GM12892 (cell line): ENCODE measurements at places on chromosomes 5 and 9.

DNA sequence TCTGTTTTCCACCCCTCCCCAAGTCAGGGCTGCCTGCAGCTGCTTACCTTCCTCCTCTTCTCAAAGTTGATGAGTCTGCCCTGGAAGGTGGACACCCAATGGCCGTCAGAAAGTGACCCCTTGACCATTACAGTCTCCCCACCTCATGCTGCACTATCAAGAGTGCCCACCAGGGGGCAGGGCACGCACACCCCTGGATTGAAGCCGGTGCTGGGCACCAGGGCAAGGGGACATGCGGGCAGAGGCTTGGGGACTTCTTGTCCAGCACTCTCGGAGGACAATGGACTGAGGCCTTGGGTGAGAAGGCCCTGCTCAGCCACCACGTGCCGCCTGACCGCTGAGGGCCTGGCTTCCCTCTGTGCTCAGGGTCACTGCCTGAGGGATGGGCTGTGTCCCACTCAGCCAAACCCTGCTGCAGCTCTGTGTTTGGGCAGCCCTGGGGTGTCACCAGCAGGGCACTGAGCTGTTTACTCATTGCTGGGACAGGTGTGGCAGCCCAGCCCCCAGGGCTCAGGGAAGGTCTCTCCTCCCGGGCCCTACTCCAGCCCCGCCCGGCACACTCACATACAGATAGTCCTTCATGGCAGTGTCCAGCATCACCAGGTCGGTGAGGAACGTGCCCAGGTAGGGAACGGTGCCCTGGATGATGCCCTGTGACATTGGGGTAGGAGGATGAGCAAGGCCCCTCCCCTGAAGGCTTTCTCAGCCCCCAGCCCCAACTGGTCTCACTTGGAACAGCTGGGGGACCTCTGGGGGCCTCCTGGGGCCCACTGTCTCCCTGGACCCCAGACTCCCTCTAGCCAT, 17.7 kb downstream of the RALGDS start:
- DNase-seq = peak; percentile 67

DNA sequence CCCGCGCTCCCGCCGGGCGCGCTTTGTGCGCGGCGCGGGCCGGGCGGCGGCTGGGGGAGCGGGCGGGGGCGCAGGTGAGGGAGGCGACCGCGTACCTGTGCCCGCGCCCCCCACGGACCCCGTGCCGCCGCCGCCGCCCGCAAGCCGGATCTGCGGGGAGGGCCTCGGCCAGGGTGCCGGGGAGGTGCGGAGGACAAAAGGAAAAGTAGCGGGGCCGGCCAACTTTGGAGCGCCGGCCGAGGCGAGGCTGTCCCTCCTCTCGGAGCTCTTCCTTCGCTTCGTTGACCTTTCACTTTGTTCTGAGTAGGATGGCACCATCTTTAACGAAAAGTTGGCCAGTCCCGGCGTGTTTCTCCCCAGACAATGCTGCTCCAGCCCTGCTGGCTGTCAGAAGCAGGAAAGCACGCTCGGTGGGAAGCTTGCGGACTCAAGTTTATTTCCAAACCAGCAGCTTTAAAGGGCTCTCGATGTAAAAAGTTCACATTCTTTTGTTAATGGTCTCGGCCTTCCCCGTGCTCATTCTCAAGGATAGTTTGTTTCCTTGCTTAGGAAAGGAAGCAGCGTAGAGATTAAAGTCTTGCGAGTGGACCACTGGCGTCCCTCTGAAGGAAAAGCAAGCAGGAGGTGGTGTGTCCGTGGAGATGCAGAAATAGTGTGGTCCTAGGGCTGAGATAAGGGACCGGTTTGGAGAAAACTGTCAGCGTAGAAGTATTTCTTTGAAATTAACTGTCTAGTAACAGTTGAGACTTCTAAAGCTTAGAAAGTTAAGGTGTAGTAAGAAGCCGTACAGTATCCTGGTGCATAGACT, 639 bp downstream of the EHMT1 start:
- DNase-seq = peak; percentile 52

DNA sequence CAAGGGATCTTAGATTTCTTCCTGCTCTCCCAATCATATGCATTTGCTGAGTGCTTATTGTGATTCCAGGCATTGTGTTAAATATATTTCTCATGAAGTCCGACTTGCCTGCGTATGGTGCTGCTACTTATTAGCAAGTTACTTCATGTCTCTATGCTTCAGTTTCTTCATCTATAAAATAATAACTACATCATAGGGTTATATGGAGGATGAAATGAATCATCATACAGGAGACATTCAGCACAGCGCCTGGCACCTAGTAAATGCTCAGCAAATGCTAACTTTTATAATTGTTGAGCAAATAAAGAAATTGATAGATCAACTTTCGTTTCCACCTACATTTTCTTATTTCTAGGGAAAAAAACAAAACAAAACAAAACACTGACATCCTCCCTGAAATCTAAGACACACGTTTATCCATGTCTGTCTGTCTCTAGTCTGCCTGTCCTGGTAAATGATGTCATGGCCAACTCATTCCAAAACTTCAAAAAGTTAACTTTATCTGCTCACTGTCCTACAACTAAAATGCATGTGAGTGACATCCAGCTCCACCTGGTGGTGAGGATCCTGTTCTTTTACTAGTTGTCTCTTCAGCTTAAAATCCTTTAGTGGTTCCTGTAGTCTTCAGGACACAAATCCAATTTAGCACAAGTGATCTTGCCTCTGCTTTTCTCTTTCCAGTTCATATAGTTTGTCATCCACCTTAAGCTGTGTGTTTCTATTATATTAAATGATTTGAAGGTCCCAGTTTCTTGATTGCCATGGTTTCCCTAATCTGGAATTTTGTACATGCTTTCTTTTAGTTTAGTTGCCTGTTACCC, 27.7 kb downstream of the PPP3R2 start:
- DNase-seq = no peak

DNA sequence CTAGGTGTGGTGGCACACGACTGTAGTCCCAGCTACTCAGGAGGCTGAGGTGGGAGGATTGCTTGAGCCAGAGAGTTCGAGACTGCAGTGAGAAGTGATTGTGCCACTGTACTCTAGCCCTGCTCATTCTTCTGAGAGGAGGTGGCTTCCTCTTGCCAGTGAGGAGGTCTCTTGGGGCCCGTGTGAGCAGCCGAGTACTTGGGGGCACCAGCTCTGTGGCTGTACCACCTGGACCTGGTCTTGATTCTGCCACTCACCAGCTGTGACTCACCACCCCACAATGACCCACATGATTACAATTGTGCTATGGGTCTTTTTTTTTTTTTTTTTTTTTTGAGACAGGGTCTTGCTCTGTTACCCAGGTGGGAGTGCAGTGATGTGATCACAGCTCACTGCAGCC, 18.0 kb upstream of the CRB2 start:
- DNase-seq = no peak

- no peak for DNase-seq
These were observed 1351.3 kb upstream of the NUDT12 start for GRCh38 chr5:104913841-104914281.

- DNase-seq = no peak
These were observed 12.0 kb upstream of the KIF4B start for GRCh38 chr5:155001523-155001922.

DNA sequence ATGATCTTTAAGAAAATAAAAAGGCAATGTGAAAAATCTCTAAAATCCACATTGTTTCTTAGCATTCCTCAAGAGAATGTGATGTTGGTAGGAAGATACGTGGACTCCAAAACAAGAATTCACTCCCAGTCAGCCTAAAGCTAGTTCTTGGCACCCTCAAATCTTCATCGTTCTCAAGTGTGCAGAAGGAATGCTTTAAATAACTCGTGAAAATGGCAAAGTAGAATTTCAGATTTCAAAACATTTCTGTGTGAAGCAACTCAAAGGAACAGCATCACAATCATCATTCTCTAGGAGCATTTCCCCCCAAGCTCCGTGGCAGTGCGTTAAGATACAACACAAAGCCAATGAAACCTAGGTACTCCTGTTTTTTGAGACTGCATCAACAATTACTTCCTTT, 185.1 kb upstream of the DMAC1 start:
- DNase-seq = no peak

- no peak for DNase-seq
These were observed 5.8 kb upstream of the C5orf52 start for GRCh38 chr5:157665467-157666070.

DNA sequence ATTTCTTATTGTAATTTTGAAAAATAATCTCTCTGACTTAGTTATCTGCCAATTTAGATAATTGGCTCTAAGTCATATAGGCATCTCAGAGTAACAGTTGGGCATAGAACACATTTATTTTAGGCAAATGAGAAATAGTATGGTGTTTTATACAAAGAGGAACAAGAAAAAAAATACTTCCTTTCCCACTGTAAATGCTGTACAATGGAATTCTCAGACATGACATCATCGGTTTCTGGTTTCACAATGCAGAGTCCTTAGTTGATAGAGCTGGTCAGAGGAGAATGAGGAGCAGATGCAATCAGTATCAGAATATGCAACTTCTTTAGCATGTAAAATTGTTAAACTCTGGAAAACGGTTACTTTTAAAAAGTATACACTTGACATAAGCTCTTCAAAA, 49.4 kb downstream of the PLK2 start:
- DNase-seq = no peak

DNA sequence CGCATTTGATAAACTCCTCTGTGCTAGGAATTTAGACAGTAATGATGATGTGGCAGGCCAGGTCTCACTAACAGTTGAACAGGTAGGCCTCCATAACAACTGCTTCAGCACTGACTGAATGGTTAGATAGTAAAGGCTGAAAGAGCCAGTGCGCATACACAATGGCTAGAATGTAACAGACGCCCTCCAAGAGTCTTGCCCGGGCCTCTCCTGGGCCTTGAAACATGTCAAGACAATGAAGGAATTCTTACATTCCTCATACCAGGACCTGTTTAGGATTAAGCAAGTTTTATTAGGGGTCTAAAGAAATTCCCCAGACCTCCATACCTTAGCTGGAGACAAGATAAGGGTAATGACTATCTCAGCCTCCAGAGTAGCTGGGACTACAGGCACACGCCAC, 6.7 kb upstream of the BICD2 start:
- no peak for DNase-seq

- no peak for DNase-seq
These were observed 2.7 kb downstream of the CSF2 start for GRCh38 chr5:132076202-132076830.

DNA sequence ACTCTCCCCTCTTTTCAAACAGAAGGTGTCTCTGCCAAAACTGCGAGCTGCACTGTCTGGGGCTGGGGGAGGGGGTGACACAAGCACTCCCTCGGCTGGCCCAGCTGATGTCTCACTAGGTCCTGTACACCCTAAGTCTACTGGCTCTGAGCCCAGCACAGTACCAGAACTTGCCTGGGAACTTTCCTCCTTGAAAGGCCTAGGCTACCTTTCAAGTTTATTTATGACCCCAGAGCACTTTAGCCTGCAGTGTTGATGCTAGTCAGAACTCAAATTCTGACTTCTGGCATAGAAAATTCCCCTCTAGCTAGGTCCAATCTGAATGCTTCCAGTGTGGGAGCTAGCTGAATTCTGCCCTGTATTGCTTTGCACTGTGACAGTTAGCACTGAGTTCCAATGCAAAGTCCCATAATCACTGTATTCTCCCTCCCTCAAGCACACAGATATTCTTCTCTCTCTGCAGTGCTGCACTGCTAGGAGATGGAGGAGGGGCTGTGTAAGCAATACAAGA, 10.5 kb downstream of the LURAP1L start:
- DNase-seq = no peak

DNA sequence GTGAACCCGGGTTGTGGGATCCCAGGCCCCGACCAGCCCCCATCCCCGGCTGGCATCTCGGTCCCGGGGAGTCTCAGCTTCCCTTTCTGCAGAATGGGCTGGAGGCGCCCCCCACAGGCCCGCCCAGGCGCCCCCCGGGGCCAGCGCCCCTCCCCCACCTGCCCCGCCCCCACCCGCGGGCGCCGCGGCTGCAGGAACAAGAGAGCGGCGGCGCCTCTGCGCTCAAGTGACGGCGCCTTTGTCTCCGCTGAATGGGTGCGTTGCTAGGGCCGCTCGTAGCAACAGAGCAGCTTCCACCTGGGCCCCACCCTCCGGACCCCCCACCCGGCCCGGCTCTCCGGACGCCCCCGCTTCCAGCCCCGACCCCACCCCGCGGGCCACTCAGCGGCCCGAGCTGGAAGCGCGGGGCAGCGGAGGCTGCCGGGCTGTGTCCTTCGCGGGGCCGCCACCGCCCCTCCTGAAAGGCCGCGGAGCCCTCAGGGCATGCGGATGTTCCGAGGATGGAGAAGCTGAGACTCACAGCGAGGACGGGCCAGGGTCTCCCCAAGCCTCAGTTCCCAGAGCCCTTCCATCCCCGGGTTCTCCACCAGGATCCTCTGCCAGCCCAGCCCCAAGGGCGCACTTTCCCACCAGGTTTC, 27.5 kb downstream of the ADGRD2 start:
- DNase-seq = no peak

- no peak for DNase-seq
These were observed 20.4 kb upstream of the ARSI start for GRCh38 chr5:150323092-150323491.

GRCh38 chr9:31759703-31760102, 624.7 kb upstream of the ACO1 start:
- no peak for DNase-seq

GRCh38 chr9:92685022-92685421, 15.1 kb upstream of the IPPK start:
- no peak for DNase-seq

- peak; percentile 8 for DNase-seq
These were observed 93.0 kb downstream of the YTHDC2 start for GRCh38 chr5:113606298-113607134.

GRCh38 chr9:94703488-94704140, 22.9 kb upstream of the AOPEP start:
- DNase-seq = no peak

GRCh38 chr9:124698265-124698664, 72.8 kb downstream of the NR6A1 start:
- DNase-seq = no peak

DNA sequence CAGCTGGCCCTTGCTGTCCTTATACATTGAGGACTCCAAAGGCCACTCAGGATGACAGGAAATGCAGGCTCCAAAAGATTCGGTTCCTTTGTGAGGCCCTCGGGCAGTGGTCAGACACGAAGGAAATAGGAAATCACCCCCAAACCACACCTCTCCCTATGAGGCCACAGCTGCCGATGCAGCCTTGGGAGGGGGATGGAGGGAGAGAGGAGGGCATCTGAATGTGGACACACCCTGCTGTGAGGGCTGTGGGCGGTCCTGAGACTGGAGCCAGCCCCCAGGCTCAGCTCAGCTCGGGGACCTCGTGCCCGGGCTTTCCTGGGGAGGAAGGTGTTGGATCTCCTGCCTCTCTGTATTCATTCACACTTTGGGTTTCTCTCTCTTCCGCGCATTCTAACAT, 2.7 kb upstream of the CLPTM1L start:
- DNase-seq = no peak

GRCh38 chr9:37430841-37431597, 8.5 kb downstream of the GRHPR start:
- no peak for DNase-seq
